ENCODE measurements at places on chromosomes 16 and 17.

GRCh38 chr16:83959656-83960434, 6.8 kb downstream of the OSGIN1 start:
- DNase-seq, result no peak

DNA sequence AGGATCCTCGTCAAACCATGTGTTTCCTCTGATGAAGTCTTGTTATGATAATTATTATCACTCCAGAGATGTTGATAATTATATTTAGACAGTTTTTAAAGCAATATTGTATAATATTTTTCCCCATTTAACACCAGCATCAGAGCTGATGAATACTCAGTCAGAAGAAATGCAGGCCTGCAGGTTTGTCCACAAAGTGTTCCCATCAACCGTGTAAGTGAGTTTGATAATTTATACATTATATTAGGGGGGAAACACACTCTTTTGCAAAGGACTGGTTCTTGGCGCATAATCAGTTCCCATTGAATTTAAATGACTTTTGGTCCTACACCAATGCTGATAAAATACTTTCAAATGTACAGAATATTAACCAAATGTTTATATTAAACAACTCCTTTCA, 454.8 kb downstream of the TOX3 start:
- no peak for DNase-seq

- DNase-seq, result no peak
Measured at GRCh38 chr17:31060791-31061550, 33.8 kb upstream of the NF1 start.

DNA sequence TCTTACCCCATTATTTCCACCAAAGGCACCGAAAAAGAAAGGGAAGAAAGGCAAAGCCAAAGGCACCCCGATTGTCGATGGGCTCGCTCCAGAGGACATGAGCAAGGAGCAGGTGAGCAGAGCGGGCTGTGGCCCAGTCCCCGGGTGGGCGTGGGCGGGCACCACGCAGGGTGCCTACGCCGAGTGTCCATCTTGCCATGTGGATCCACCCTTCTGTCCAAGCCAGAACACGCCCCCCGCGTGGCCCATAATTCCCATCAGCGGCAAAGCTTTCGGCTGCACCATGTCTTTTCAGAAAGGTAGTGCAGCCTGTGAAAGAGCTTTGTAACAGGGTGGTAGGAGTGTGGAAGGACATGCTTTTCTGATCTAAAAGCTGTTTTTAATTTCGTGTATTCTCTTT, 8.4 kb upstream of the DBNDD1 start:
- DNase-seq, result no peak

DNA sequence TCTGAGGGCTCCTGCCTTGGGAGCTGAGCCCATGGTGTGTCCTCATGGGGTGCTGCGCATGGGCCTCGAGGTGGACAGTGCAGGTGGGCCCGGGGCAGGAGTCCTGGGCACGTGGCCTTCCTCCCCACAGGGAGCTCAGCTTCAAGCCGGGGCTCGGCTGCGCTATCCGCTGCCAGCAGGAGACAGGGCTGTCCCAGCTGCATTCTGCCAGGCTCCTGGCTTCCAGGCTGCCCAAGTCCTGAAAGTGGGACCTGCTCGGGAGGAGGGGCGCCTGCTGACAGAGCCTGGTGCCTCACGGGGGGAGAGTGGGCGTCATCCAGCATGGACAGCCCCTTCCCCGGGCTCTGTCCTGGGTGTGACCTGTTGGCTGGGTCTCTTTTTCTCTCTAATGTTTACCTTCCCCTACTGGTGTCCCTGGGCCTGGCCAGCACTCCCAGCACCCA, 7.1 kb downstream of the TRAF7 start:
- DNase-seq, result no peak

GRCh38 chr17:12457493-12457892, 208.2 kb upstream of the MYOCD start:
- DNase-seq, result no peak

- DNase-seq, result no peak
Measured at GRCh38 chr16:11250091-11250785, 5.8 kb downstream of the SOCS1 start.

DNA sequence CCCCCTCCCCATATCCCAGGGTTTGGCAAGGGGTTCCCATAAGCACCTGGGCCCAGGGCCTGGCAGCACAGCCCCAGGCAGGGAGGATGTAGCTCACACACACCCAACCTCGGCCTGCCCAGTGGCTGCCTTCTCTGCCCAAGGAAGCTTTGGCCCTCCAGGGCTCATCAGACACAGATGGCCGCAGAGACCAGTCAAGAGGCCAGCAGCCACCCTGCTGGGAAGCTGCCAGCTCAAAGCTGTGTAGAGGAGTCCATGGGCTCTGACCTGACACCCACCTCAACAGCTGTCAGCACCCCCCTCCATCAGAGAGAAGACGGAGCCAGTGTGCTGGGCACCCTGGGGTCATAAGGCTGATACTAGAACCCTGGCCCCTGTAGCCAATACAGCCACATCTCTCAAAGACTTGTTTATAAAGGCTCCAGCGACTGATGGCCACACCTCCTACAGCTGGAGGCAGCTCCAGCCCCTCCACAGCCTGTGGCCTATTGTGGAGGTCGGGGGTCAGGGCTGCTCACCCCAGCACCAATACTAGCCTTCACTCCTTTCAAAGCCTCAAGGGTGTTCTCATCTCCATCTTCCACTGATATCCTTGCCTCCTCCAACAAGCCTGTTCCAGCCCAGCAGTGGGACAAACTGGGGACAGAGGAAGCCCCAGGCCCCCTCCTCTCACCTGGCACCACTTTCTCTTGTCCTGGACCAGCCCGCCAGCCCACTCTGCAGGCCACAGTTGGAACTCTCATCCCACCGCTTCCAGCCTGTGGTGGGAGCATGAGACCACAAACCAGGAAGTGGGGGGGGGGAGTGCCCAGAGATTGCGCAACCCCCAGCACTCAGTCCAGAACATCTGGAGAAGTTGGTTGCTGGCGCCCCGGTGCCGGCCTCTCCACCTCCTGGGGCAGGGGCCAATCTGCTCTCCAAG, 2.2 kb upstream of the MPG start:
- no peak for DNase-seq

DNA sequence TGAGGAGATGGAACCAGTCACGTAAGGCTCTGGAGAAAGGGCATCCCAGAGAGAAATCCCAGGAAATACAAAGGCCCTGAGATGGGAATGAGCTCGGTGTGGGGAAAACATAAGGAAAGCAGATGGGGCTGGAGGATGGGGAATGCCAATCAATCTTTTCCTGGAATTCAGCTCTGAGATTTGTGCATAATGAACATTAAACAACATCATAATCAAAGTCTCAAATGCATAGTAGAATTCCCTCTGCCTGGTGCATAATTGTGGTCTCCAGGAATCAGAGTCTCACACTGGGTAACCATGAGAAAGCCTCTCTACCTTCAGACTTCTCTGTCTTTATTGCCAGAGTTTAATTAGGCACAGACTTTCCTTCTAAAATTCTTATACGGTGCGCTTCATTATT, 30.8 kb downstream of the OTOA start:
- DNase-seq, result no peak

DNA sequence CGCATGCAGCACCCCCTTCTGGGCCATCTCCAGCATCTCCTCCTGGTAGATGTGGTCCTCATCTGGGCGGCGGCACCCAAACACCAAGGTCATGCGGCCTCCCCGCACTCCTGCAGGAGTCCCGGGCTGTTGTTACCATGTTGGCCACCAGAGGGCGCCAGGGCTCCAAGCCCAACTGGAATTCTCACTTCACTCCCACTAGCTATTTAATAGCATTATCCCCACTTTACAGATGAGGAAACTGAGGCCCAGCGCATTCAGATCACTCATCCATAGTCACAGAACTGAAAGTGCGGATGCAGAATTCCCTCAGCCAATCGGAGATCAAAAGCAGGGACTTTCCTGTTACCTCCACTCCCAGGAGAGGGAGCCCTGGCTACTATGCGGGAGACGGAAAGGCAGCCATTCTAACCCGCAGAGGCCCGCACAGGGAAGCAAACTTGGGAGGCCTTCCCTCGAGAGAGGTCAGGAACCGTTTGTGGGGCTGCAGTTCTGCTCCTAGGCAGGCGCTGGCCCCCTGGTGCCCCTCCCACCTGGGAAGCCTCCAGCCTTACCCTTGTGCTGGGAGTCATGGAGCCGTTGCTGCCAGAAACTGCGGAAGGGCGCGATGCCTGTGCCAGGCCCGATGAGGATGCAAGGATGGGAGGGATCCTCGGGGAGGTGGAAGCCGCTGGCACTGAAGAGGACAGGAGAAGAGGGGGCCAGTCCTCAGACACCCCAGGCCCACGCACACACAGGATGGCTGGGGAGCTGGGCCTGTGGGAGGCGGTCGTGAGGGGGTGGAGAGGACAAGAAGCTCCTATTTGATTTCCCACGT, 40.1 kb downstream of the NOS2 start:
- DNase-seq, result peak; percentile 54

DNA sequence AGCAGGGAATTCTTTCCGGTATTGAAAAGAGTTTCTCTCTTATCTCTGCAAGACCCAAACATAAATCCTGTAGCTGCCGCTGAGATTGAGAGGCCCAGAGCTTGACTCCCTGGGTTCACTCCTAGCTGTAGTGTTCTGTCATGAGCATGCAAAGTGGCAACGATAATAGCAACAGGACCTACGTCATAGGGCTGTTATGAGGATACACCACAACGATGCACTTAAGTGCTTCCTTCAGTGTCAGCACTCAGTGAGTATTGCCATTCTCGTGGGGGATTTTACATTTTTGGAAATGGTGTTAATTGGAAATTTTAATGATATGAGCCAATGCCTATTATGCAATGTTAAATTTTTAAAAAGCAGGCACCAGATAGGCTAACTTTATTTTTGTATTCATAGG, 199.8 kb downstream of the CYLD start:
- no peak for DNase-seq

- DNase-seq, result peak; percentile 89
Measured at GRCh38 chr17:50094243-50094752, 853 bp upstream of the PDK2 start.

- no peak for DNase-seq
Measured at GRCh38 chr17:17079336-17079735, 37.1 kb downstream of the MPRIP start.

DNA sequence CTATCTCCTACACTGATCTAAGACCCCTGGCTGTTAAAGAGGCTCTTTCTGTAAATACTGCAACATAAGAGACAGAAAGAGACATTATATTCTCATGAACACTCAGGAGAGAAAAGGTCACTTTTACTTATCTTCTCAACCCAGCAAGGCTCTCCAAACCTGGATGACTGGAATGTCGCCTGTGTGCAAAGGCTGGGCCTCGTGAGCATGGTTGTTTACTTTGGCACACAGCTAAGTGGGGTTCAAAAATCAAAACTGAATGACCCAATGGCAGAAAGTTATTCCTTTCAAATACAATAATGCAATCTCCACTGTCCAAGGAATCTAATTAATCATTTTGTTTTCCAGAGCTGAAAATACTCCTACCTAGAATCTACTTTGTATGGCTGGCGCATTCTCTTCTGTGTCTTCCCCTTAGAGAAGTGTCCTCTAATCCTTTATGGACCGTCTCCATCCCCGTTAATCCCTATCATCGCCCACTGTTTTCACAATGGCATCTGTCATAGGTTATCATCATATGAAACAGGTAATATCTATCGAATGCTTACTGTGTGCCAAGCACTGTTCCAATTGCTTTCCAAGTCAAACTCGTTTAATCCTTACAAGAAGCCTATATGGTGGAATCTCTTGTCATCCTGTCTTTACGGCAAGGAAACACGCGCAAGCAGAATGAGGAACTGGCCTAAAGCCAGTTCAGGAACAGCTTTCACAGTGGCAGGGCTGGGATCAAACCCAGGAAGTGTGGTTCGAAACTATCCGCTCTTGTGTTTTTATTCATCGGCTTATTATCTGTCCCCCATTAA, 1.3 kb downstream of the SLX4 start:
- no peak for DNase-seq

GRCh38 chr17:30312226-30312625, 20.5 kb upstream of the BLMH start:
- DNase-seq, result no peak

DNA sequence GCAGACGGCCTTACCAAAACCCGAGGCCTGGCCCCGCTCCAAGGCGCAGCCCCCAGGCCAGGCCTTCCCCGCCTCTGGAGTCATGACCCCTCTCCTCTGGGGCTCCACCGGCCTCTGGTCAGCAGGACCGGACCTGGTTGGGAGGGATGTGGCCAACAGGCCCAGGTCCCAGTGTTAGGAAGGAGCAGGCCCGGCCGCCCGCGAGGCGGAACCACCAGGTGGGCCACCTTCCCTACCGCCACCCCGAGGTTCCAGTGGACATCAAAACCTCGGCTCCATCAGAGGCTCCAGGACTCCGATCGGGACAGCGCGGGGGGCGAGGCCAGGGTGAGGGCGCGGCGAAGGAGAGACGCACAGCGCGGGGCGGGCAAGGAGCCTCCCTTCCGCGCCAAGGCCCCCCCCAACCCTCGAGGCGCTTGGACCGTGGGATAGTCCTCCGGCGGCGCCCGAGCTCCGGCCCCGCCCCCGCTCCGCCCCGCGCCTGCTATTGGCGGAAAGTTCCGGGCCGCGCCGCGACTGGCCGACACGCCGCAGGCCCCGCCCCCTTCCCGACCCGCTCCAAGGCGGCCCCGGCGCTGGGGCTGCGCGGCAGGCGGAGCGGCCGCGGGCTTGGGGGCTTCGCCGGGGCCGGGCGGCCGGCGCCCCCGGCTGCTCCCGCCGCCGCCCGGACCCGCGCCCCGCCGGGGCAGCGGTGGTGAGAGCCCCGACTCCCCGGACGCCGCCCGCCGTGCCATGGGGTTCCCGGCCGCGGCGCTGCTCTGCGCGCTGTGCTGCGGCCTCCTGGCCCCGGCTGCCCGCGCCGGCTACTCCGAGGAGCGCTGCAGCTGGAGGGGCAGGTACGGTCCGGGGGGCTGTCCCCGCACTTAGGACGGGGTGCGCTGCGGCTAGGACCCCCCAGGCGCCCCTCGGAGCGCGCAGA, at the start of gene METRN:
Gene METRN, plus strand, starts transcription at position 561 of the 919 bp plus-strand sequence. Its CDS starts 172 bp downstream, at position 733.
- DNase-seq, result peak; percentile 85

DNA sequence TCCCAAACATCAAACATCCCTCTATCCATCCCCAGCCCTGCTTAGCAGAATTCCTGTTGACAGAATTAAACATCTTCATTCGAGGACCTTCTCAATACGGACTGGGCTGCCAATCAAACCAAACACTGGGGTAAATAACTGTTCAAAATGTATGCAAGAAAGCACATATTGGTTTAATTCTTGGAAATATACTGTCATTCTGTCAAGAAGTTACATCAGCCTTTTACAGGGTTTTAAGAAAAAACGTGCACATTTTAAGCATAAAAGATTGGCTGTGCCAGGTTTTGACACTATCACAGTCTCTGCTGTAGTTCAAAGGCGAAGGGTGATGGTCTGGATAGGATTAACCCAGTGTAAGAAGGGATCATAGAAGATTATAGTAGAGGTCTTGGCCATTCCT, 25.1 kb upstream of the CCNF start:
- DNase-seq, result no peak

GRCh38 chr16:87542531-87543102, 49.8 kb upstream of the ZCCHC14 start:
- no peak for DNase-seq

GRCh38 chr16:22302776-22303363, 5.7 kb downstream of the POLR3E start:
- DNase-seq, result no peak

All from effector CD8-positive, alpha-beta T cell (primary cell).